ENCODE measurements at places on chromosomes 1 and 21. TPM values are rescaled to one million over a fixed set of nuclear protein-coding genes. Genes with fewer than 3 reads are reported as not detected.

WNT4 gene
- 0.15 TPM for total RNA-seq

SLAMF6 gene
- not detected for total RNA-seq

CYP4Z1 gene
- total RNA-seq = not detected

ITLN2 gene
- total RNA-seq = not detected

ACKR1 gene
- 0.32 TPM for total RNA-seq

GNAT2 gene
- total RNA-seq = not detected

CYP4A11 gene
- not detected for total RNA-seq

OR6N1 gene
- not detected for total RNA-seq
